ENCODE measurements at places on chromosomes 5 and 9.
A peak's percentile ranks its signal among the peaks of the same experiment; 100 is the strongest.

- DNase-seq: no peak
Measured at GRCh38 chr9:130929571-130930038, 9.4 kb downstream of the FIBCD1 start.

- peak; percentile 39 for DNase-seq
Measured at GRCh38 chr5:157571357-157571827, 4.2 kb downstream of the ADAM19 start.

- no peak for DNase-seq
Measured at GRCh38 chr5:106154280-106154716, 1516.4 kb downstream of the EFNA5 start.

DNA sequence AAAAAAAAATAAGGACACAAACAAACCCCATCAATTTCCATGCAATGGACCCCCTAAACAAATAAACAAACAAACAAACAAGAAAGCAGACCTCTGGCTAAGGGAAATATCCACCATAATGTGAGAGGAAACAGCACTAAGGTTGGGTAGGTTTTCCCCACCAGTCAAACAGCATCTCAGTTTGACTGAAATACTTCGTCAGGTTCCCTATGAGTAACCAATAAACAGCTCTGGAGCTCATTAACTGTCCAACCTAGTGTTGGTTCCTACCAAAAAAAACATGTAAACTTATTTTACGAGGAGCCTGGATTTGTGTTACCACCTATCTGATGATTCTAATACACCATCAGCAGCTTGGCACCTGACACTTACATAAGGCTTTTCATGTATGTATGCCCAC is 198.5 kb upstream of the TARS1 start:
- no peak for DNase-seq

DNA sequence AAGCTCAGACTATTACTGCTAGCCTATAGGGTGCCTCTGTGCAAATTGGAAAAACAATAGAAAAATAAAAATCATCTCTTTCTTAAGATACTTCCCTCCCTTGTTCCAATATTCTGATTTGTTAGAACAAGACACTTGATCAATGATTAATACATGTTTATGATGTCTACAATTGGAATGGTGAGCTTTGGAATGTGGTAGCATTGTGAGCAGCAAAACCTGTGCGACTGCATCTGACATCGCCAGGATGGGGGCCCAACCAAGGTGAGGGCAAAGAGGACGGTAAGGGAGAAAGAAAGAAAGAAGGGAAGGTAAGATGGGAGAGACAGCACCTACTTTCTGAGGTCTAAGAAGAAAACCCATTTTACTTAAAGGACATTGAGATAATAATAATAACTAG is 183.0 kb upstream of the TRIM32 start:
- DNase-seq: no peak

DNA sequence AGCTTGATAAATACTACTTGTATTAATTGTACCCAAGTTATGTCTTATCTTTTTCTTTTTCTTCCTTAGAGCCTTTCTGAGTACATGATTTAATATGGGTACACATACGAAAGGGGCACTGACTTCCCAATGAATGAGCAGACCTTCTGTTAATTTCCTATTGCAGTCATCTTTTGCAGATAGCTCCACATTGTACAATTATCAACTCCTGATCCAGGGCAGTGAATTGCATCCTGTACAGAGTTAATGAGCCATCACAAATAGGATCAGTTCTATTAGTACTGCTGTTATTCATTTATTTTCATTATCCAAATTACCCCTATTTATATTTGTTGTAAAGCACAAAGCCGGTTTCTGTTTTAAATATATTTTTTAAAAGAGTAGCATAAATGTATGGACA is 105.6 kb downstream of the ADAMTSL1 start:
- DNase-seq: no peak

DNA sequence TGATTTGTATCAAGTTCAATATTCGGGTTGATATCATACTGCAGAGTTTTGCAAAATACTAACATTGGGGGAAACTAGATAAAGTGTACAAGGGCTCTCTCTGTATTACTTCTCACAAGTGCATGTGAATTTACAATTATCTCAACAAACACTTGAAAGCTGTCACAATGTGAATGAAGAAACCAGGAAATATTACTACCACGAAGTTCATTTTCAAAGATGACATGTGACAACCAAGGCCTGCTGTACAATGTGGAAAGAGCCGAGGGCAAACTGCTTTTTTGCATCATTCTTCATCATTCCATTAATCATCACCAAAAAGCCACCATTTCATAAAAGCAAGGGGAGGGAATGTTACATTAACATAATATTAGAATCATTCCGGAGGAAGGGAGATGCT is 310.0 kb downstream of the GLIS3 start:
- DNase-seq: no peak

GRCh38 chr9:8450810-8451545 is 651.4 kb upstream of the DMAC1 start:
- no peak for DNase-seq

DNA sequence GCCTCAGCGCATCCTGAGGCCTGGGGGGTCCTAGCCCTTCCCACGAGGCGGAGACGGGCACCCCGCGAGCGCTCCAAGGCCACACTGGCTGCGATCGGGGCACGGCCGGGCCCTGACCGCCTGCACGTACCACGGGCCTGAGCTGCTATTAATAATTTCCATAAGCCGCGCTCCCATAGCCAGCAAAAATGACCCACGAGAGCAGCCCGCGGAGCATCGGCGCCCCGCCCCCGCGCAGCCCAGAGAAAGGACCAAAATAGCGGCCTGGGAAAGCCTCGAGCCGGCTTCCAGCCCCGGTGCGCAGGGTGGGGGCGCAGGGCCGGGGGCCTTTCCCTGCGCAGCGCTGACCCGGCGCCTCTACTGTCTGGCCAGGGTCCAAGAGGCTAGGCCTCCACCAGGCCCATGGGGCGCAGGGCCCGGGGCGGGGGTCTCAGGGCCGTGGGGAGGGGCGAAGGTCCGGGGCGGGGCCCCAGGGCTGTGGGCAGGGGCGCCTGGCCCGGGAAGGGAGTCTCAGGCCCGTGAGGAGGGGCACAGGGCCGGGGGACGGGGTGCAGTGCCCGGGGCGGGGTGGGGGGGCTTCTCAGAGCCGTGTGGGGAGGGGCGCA is 54.4 kb downstream of the EXD3 start:
- DNase-seq: no peak

GRCh38 chr5:80238778-80239679 is 16.8 kb downstream of the SERINC5 start:
- peak; percentile 43 for DNase-seq

DNA sequence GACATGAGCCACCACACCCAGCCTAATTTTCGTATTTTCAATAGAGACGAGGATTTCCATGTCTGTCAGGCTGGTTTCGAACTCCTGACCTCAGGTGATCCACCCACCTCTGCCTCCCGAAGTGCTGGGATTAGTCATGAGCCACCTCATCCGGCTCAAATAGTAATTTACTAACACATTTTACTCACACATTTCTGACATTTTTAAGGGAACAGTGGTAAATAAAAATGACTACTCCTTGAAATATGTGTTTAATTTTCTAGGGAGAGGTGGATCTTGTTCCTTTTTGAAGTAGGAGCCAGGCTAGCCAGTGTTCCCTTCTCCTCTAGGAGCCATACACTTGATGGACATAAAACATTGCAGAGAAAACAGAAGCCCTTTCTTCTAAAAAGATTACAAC is 55.2 kb upstream of the ERBIN start:
- no peak for DNase-seq

DNA sequence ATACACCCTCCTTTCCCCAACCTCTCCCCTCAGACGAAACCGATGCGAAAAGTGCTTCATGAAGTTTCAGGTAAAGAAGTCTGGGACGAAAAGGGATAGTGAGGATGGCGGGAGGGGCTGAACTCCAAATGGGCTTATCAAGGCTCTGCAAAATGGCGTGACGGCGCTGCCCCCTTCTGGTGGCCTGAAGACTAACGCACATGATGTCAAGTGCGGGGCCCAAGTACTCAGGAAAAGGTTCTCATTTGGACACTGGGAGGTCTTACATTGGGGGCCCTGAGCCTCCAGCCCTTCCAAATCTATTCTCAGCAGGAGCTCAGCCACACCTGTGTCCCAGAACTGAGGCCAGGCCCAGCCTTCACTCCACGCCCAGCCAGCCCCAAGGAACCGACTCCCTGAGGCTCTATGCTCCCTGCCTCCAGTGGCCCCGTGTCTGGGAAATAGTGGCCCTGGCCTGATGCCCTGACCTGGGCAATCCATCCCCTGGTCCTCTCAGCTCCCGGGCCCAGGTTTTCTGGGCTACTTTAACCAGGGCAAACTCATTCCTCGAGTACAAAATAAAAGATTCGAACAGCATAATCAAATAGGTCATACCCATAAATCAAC is 119.9 kb downstream of the KCNIP1 start:
- no peak for DNase-seq

DNA sequence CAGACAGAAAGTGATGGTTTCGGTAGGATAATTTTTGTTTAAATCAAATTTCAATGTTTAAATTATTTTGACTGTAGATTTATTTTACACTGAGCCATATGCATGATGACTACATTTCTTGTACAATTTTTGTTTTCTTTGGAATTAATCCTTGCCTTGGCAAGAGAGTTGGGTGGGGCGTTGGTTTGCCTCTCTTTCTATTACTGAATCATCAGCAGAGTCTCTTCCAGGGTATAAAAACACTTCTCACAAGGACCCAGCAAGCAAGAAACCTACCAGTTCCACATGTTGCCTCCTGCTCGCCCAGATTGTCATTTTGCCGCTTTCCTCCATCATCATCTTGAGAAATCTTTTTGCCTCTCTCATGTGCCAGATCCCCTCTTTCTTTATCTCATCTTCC is 455.0 kb upstream of the DMAC1 start:
- DNase-seq: no peak

DNA sequence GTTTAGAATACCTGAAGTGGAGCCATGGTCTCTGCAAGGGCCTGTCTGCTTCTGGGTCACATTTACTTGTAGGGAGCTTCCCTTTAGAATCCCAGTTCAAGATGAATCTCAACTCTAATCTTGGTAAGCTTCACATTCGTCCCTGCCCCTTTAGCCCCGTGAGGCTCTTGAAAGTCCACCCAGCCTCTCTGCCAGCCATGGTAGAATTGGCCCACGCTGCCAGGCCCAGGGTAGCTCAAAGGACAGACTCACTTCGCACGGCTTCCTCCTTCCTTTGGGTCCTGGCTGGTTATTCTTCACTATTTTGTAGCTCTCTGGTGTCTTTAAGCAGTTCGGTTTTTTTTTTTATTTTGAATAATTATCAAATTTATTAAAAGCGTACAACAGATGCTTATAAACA is 28.6 kb upstream of the NKX2-5 start:
- no peak for DNase-seq

GRCh38 chr5:58450018-58450417 is 9.9 kb downstream of the PLK2 start:
- no peak for DNase-seq

- no peak for DNase-seq
Measured at GRCh38 chr5:179620703-179621350, 2.6 kb downstream of the HNRNPH1 start.

GRCh38 chr5:17330386-17330785 is 113.0 kb downstream of the BASP1 start:
- DNase-seq: no peak

- DNase-seq: no peak
Measured at GRCh38 chr9:96883922-96884321, 29.6 kb upstream of the ZNF782 start.

DNA sequence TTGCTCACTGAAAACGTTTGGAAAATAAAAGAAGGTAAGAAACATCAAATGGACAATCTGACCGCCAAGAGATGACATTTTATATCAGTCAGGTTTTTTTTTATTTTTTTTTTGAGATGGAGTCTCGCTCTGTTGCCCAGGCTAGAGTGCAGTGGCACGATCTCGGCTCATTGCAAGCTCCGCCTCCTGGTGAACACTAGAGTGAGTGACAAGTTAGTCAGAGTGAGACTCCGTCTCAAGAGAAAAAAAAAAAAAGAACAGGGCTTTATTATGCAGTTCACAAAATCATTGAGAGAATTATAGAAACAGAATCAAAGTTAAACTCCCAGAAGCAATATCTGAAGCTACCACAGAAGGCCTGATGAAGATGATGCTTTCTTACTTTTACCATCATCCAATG is 70.1 kb downstream of the DTWD2 start:
- no peak for DNase-seq

DNA sequence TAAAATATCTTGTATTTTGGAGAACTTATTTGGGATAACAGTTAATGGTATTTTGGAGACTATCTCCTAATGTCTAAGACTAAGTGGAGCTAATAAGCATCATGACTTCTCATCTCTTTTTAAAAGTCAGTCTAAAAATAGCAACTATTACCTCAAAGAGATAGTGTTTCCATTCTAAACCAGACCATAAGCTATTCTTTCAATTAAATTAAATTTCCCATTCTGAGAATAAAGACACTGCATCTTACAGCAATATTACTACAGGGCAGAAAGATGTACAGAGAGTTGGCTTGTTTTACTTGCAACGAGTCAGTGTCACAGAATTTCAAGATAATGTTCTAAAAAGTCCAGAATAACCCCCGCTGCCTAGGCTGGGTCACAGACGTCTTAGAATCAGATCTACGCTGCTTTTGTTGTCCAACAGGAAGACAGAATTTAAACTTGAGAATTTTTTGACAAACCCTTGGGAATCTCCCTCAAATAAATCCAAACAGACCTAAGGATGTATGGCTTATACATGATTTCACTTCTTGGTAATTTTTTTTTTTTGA is 98.9 kb downstream of the USP20 start:
- no peak for DNase-seq

- no peak for DNase-seq
Measured at GRCh38 chr5:110460837-110461236, 265.6 kb downstream of the TMEM232 start.

DNA sequence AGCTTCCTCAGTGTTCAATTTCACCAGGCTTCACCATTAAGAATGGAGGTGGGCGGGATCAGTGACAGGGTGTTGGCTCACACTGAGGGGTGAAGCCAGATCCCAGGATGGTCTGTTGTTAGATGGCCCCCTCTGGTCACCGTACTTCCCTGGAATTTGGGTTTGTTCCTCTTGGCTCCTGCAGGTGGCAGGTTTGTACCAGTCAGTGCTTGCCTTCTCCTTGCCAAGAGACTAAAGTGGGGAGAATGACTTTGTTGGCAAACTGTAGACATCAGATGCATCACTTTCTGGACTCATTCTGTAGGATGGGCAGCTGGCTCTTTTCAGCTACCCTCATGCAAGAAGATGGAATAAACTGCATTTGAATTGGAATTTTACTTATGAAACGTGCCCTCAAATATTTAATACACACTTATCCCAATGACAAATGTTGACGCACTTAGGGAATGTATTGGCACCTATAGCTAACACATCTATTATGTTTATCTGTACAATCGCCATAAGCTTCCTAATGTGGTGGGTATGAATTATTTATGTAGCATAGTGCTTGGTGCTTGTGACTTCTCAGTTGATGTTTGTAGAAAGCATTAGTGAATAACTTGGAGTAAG is 31.4 kb upstream of the ANKRD55 start:
- DNase-seq: no peak

- no peak for DNase-seq
Measured at GRCh38 chr5:73437101-73437776, 11.3 kb downstream of the FOXD1 start.

GRCh38 chr9:93649610-93650261 is 73.4 kb downstream of the PHF2 start:
- no peak for DNase-seq

All from mesothelial cell of epicardium (in vitro differentiated cells).